ENCODE measurements at places on chromosomes 3 and 15. TPM values are rescaled to one million over a fixed set of nuclear protein-coding genes. Genes with fewer than 3 reads are reported as not detected.

DNA sequence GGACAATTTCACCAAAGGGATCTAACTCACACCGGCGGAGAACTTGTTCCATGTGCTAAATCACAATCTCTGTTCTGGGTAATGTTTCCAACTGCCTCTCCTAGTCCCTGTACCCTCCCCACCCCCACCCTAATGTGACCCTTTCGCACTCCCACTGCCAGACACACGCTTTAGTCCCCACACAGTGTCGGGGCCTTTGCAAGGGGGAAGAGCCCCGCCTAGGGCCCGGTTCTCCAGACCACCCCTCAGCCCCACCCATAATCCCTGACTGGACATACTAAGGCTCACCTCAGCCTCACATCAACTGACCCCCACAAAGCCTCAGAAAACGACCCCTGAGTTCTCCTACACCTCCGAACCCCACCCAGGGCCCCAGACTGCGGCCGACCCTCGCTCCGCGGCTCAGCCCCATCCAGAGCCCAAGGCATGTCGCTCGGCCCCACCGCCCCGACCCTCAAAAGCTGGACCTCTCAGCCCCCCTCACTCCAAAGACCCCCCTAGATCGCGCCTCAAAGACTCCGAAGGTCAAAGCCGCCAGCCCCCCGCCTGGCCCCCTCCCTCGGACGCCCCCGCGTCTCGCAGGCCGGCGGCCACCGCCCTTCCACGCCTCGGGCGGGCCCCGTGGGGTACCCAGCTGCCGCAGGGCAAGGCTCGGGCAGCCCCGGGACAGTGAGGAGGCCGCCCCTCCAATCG is 72.0 kb upstream of the MAP4 start:
- peak overlapping the region; percentile 99 for H3K27ac ChIP-seq
- H3K27me3 ChIP-seq, result no peaks in the 10 kb centered on the region
- H3K4me1 ChIP-seq, result peaks cover 20% of the 10 kb centered on the region
- DNase-seq, result peak; percentile 42

DNA sequence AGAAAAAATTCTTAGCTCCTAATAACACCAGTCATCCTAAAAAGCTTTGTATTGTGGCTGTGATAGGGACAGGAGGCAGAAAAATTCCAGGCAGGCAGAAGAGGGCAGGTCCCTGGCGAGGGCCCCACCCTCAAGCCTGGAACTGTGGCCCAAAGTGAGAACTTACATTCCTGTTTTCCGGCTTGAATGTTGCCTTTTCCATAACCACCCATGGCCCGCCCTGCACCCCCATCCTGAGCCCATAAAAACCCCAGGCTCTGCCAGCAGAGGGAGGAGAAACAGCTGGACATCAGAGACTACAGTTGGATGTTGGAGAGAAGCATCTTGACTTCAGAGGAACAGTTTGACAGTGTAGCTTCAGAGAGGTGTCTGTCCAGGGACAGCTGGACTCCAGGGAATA is 37.3 kb downstream of the SLCO2A1 start:
- DNase-seq, result no peak
- no peaks in the 10 kb centered on the region for H3K27me3 ChIP-seq
- H3K27ac ChIP-seq, result no peak overlapping the region

The DAZL gene
- not detected for total RNA-seq

- H3K36me3 ChIP-seq, result no peaks in the 10 kb centered on the region
- H3K27ac ChIP-seq, result peak overlapping the region; percentile 54
- no peak overlapping the region for H3K4me3 ChIP-seq
- H3K27me3 ChIP-seq, result no peaks in the 10 kb centered on the region
- peak; percentile 75 for DNase-seq
- peaks cover 50% of the 10 kb centered on the region for H3K4me1 ChIP-seq
Measured at GRCh38 chr15:38216763-38217162, 35.9 kb upstream of the SPRED1 start.

- no peaks in the 10 kb centered on the region for H3K27me3 ChIP-seq
- H3K36me3 ChIP-seq, result no peaks in the 10 kb centered on the region
- no peaks in the 10 kb centered on the region for H3K4me1 ChIP-seq
- H3K4me3 ChIP-seq, result no peak overlapping the region
- no peak for DNase-seq
- H3K27ac ChIP-seq, result no peak overlapping the region
Measured at GRCh38 chr3:57512166-57512565, 32.0 kb downstream of the DNAH12 start.

GRCh38 chr3:57444469-57444868 is 99.7 kb downstream of the DNAH12 start:
- no peak overlapping the region for H3K27ac ChIP-seq
- no peak overlapping the region for H3K4me3 ChIP-seq
- peaks cover 8% of the 10 kb centered on the region for H3K4me1 ChIP-seq
- no peak for DNase-seq

DNA sequence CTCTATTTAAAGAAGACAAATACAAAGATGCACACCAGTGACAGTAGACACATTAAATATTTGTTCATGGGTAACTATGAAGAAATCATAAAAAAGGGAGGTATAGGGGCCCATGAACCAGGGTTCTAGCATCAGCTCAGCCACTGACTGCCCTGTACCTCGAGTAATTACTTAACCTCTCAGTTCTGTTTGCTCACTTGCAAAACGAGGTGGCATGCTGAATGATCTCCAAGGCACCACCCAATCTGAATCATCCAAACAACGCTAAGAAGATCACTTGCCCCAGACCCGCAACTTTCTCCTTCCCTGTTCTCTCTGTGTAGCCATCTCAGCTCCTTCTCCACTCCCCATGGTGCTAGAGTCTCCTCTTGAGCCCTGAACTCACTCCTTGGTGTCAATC is 374.7 kb downstream of the VPS13C start:
- no peak overlapping the region for H3K4me3 ChIP-seq
- DNase-seq, result no peak
- H3K27ac ChIP-seq, result no peak overlapping the region
- H3K36me3 ChIP-seq, result no peaks in the 10 kb centered on the region
- H3K27me3 ChIP-seq, result no peaks in the 10 kb centered on the region

- H3K4me3 ChIP-seq, result no peak overlapping the region
- no peak overlapping the region for H3K27ac ChIP-seq
- DNase-seq, result no peak
- peaks cover 28% of the 10 kb centered on the region for H3K4me1 ChIP-seq
- H3K27me3 ChIP-seq, result no peaks in the 10 kb centered on the region
Measured at GRCh38 chr15:40792394-40792793, 14.5 kb upstream of the ZFYVE19 start.

DNA sequence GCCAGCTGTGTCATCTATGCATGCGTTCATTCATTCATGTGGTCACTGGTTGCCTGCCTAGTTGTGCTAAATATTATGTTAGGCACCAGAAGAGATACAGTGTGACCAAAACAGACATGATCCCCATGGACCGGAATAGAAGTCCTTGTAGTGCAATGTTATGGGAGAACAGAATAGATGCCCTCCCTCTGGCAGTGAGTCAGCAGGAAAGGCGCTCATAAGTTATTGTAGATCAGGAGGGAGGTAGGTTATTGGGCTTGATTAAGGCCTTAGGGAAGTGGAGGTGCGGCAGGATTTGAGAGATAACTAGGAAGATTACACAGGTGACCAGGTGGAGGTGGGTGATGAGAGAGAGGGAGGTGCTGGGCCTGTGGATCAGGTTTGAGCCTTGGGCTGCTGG is 5.2 kb downstream of the MCTP2 start:
- no peaks in the 10 kb centered on the region for H3K4me1 ChIP-seq
- DNase-seq, result no peak
- H3K4me3 ChIP-seq, result no peak overlapping the region

The SCAANT1 gene
- total RNA-seq, result not detected

The ERICH6 gene
- not detected for total RNA-seq

The NMNAT3 gene
- 17.5 TPM for total RNA-seq

The SATB1 gene
- 13.8 TPM for total RNA-seq

The SST gene
- total RNA-seq, result not detected

GRCh38 chr3:3516996-3517395 is 282.2 kb upstream of the LRRN1 start:
- no peak overlapping the region for H3K27ac ChIP-seq
- H3K27me3 ChIP-seq, result no peaks in the 10 kb centered on the region
- DNase-seq, result no peak

The CKMT1B gene
- total RNA-seq, result 0.93 TPM

GRCh38 chr3:53613125-53613524 is 118.7 kb downstream of the CACNA1D start:
- H3K27ac ChIP-seq, result no peak overlapping the region
- DNase-seq, result no peak
- H3K27me3 ChIP-seq, result no peaks in the 10 kb centered on the region
- H3K4me3 ChIP-seq, result no peak overlapping the region

DNA sequence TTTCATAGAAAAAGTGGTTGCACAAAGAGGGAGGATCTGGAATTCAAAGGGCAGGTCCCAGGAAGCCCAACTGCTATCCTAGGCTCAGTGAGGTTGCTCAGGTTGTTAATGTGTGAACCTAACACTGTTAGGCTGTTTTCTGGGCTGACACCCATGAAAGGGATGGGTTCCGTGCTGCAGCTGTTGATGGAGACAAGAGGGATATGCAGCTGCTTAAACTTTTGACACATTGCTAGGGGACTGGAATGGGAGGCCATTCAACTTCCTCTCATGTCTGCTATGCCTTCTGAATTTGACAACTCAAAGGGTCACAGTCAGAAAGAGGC is 198.0 kb upstream of the NR2E3 start:
- H3K27ac ChIP-seq, result no peak overlapping the region
- DNase-seq, result no peak
- no peaks in the 10 kb centered on the region for H3K4me1 ChIP-seq
- H3K27me3 ChIP-seq, result no peaks in the 10 kb centered on the region

- peaks cover 1% of the 10 kb centered on the region for H3K36me3 ChIP-seq
- H3K27me3 ChIP-seq, result no peaks in the 10 kb centered on the region
- no peak overlapping the region for H3K4me3 ChIP-seq
- no peak overlapping the region for H3K27ac ChIP-seq
- H3K4me1 ChIP-seq, result no peaks in the 10 kb centered on the region
Measured at GRCh38 chr15:73584699-73585420, 48.3 kb downstream of the NPTN start.

The MOBP gene
- total RNA-seq, result 0.27 TPM

- no peaks in the 10 kb centered on the region for H3K36me3 ChIP-seq
- H3K4me1 ChIP-seq, result no peaks in the 10 kb centered on the region
- no peak overlapping the region for H3K27ac ChIP-seq
- H3K27me3 ChIP-seq, result no peaks in the 10 kb centered on the region
- H3K4me3 ChIP-seq, result no peak overlapping the region
Measured at GRCh38 chr15:34726406-34727100, 28.2 kb downstream of the GJD2 start.

DNA sequence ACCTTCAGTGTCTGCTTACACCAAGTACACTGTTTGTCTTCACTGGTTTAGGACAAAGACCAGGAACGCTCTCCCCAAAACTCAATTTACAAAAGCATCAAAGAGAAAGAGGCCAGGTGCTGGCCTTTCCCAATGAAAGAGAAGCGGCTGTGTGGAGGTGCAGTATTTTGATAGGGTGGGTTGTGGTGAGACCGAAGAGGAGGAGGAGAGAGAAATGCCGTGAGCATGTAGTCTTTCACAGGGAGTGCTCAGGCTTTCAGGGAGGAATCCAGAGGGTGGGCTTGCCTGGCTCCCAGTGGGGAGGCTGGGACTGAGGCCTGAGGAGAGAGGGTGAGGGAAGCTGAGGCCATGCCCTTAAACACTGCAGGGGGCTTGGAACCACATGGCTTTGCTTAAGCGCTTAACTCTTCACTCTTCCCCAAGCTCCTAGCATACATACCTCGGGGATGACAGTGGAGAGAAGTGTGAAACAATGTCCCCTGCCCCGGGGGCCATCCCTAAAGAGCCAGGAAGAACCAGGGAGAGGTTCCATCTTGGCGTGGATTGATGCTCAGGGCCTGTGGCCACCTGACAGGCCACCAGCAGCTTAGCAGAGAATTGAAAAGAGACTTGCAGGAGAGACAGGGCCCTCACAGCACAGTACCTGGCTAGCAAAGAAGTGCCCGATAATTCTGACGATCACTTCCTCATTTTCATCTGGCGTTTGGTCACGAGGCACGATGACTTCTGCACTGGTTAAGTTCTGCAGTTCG is 60.5 kb downstream of the SENP2 start:
- H3K27me3 ChIP-seq, result no peaks in the 10 kb centered on the region
- H3K27ac ChIP-seq, result peak overlapping the region; percentile 12
- H3K4me3 ChIP-seq, result no peak overlapping the region
- no peaks in the 10 kb centered on the region for H3K4me1 ChIP-seq
- DNase-seq, result no peak

The EXD1 gene
- not detected for total RNA-seq

GRCh38 chr3:122099255-122099654 is 44.1 kb downstream of the CD86 start:
- DNase-seq, result no peak
- H3K4me1 ChIP-seq, result peaks cover 21% of the 10 kb centered on the region
- no peak overlapping the region for H3K27ac ChIP-seq
- H3K4me3 ChIP-seq, result no peak overlapping the region
- no peaks in the 10 kb centered on the region for H3K27me3 ChIP-seq
- H3K36me3 ChIP-seq, result no peaks in the 10 kb centered on the region

The CLDN11 gene
- total RNA-seq, result 0.51 TPM

Measured in Caco-2 (cell line).